ENCODE measurements at places on chromosomes 5 and 9.

GRCh38 chr5:44389823-44390143 is 563 bp upstream of the FGF10 start:
- DNase-seq: no peak

- no peak for DNase-seq
Observed at GRCh38 chr9:116913536-116913935, 226.4 kb downstream of the TRIM32 start.

DNA sequence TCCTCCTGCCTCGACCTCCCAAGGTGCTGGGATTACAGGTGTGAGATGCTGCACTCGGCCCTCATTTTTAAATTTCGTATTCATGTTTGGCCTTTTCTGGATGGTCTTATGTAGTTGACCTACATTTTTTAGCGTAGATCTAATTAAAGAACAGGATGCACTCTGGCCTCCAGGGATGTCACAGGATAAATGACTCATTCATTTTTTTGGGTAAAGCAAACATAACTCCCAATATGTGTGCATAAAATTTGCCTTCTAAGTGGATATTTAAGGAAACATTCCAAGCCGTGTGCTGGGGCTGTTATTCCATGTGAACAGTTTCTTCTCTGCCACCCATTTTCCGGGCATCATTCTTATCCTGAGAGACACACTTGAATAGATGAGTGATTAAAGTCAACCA is 501.6 kb downstream of the IRX1 start:
- no peak for DNase-seq

GRCh38 chr9:73172901-73173215 is 21.2 kb downstream of the ANXA1 start:
- DNase-seq: no peak

DNA sequence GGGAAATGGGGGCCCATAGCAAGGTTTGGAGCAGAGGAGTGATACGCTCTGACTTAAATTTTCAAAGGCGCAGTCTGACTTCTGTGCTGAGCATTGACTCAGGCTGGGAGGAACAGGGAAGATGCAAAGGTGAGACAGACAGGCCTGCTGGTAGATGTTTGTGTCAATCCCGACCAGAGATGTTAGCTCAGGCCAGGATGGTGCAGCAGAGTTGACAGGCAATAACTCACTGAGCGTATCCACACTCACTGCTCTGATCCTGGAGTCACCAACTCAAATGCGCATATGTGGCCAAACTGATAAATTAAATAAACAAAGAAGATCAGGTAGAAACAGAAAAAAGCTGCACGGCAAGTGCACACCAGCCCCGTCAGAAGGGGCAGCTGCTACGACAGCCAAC is 95.3 kb downstream of the SPOCK1 start:
- DNase-seq: no peak

- DNase-seq: no peak
Observed at GRCh38 chr5:56670916-56671315, 144.4 kb upstream of the MAP3K1 start.

- no peak for DNase-seq
Observed at GRCh38 chr5:1681955-1682354, 117.7 kb downstream of the MRPL36 start.

- no peak for DNase-seq
Observed at GRCh38 chr5:16413166-16413860, 52.3 kb downstream of the ZNF622 start.

GRCh38 chr5:132422720-132423437 is 53.4 kb downstream of the SLC22A5 start:
- DNase-seq: no peak

GRCh38 chr5:19918780-19919179 is 69.2 kb downstream of the CDH18 start:
- no peak for DNase-seq

GRCh38 chr5:128174951-128175350 is 91.4 kb downstream of the SLC12A2 start:
- DNase-seq: no peak

GRCh38 chr5:16570121-16570815 is 46.5 kb downstream of the RETREG1 start:
- no peak for DNase-seq

DNA sequence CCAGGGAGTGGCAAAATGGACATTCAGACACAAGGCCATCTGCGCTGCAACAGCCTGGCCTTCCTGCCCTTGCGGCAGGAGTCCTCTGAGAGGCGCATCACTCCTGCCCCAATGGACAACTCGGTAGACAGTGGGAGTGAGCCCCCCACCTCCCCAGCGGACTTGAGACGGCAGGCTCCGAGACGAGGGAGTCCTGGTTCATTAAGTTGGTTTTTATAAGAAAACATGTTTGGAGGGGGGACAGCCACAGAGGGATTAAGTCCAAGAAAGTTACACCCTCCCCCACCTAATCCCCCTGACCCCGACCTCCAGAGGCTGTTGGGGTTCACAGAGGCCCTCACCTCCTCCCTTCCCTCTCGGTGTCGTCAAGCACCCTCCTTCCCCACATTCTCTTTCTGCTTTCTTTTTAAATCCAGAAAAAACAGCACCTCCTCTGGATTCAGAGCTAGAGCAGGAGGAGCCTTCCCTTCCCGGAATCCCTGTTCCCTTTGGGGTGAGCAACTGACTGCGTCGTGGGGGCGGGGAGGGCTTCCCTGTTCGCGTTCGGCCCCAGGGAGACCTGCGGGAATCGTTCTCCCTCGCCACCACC is 1.8 kb upstream of the EGR1 start:
- no peak for DNase-seq

DNA sequence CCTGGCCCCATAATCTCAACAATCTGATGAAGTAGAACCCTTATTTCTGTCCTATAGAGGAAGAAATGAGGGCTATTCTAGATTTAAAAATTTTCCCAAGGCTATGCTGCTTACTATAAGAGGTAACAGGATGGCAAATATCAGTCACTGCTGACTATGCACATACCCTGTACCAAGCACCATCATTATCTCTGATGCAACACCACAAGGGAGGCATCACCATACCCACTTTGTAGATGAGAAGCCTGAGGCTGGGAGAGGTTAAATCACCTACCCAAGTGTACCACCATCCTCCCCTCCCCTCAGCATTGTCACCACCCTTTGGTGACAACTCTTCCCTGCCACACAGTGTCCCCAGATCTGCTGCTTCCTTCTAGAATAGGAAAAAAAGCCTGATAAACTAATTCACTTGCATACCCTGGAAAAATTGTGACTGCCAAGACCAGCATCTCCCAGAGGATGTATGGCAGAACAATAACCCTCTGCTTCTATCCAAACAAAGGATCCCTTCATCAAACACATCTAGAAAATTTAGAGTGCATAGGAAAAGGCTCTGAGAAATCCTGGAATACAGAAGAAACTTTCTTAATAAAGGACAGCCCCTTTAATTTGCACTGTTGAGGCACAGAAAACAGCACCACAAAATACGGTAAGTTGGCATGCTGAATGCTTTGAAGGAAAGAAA is 48.3 kb downstream of the PRRC1 start:
- no peak for DNase-seq

DNA sequence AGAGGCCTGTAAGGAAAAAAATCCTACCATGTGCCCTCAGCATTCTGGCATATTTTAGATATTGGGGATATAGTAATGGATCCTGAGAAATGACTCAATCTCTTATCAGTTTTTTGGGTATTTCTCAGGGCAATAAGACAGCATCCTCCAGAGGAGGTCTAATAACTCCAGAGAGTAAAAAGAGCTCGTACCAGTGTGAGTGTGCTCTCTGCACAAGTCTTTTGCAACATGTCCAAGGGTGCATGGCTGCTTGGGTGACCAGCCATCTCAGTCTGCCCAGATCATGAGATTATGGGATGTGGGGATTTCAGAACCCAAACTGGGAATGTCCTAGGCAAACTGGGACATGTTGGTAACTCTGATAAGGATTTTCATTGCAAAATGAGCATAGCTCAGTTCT is 15.3 kb downstream of the ASPN start:
- no peak for DNase-seq

GRCh38 chr9:93098236-93098946 is 2.4 kb downstream of the CARD19 start:
- peak; percentile 44 for DNase-seq

GRCh38 chr5:126938466-126938865 is 91.9 kb downstream of the MARCHF3 start:
- no peak for DNase-seq

DNA sequence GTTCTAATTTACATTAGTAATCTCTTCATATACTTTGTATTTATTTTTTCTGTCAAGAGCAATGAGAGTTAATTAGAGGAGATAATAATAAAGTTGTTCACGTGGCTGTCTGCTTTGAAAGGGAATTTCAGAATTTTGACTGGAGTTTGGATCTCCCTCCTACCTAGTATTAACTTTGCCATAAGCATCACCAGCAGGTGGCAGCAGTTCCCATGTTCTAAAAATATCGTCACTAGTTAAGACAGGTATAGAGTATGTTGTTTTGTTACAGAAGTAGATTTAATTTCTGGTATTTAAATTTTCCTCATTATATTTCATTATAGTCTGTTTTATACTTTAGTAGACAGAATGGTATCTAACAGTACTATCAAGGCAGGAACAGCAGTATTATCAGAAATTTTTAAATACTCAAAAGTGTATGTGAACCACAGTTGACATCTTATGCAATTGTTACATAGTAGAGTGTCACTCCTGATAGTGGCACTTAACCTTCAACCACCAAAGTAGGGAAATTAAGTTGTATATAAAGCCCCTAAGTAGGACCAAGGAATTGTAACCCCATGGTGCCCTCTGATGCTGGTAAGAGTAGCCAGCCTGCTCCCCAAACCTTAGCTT is 20.4 kb downstream of the GNPDA1 start:
- peak; percentile 63 for DNase-seq

DNA sequence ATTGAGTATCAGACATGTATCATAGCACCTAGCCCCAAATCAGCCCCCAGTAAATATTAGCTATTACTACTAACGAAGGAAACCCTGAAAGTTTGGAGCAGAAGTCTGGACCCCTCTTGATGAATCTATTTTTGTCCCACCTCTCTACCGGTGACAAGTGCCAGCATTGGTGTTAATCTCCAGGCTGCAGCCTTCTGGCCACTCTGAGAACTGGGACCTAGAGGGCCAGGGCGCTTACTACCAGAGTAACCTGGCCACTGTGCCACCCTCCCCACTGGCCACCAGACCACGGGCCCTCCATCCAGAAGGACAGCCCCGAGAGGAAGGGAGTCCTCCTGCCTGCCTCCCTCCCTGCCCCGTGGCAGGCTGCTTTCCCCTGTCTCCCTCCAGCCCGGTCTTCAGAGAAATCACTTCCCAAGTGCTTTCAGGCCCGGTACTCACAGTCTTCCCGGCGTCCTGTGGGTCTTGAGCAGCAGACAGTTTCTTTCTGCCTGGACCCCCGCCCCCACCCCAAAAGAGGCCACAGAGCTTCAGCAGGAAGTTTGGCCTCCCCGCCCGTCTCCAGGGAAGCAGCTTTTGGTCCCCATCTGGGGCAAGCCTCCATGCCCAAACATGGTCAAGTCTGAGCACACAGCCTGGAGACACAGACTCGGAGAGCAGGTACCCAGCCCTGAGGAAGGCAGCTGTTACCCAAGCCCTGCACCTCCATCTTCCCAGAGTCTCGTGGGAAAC is at the start of gene KCNMB1:
Gene KCNMB1, minus strand, starts transcription at position 550 of the 732 bp plus-strand sequence. CDS start 3,920 bp downstream, outside the sequence.
- DNase-seq: no peak

- no peak for DNase-seq
Observed at GRCh38 chr5:52947208-52947607, 41.9 kb upstream of the ITGA2 start.

DNA sequence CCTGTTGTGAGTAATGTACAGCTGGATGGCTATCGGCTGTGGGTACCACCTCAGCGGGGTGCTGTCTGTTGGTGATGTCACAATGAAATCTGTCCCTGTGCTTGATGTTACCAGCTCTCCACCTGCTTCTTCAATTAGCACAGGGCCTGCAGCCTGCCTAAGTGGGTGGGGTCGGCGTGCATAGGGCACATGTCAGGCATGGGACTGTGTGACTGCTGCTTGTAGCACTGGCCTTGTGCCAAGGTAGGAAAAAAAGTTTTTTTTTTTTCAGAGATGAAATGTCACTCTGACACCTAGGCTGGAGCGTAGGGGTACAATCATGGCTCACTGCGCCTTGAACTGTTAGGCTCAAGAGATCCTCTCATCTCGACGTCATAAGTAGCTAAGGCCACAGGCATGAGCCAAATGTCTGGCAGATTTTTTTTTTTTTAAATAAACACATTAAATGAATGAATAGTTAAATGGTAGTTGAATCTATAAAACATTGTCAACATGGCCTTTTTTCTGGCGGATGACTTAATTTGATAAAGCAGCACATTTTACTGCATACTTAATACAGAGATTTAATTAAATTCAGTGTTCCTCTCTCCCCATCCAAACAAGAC is 222.5 kb downstream of the NXNL2 start:
- no peak for DNase-seq

DNA sequence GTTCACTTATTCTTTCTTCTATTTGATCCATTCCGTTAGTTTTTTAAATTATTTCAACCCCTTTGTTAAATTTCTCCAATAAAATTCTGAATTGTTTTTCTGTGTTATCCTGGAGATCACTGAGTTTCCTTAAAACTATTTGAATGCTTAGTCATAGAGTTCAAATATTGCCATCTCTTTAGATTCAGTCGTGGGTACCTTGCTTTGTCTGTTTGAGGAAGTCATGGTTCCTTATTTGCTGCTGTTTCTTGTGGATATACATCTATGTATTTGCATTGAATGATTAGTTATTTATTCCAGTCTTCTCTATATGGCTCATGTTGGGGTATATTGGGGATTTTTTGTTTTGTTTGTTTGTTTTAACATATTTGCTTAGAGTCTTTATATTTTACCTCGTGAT is 80.6 kb downstream of the HINT1 start:
- DNase-seq: no peak

GRCh38 chr9:108434036-108434435 is 421.8 kb downstream of the ACTL7B start:
- DNase-seq: no peak

- no peak for DNase-seq
Observed at GRCh38 chr5:103346162-103346748, 87.7 kb downstream of the MACIR start.

- DNase-seq: no peak
Observed at GRCh38 chr5:10372726-10373709, 19.5 kb downstream of the MARCHF6 start.

- DNase-seq: no peak
Observed at GRCh38 chr9:86892576-86892975, 54.7 kb downstream of the GAS1 start.

DNA sequence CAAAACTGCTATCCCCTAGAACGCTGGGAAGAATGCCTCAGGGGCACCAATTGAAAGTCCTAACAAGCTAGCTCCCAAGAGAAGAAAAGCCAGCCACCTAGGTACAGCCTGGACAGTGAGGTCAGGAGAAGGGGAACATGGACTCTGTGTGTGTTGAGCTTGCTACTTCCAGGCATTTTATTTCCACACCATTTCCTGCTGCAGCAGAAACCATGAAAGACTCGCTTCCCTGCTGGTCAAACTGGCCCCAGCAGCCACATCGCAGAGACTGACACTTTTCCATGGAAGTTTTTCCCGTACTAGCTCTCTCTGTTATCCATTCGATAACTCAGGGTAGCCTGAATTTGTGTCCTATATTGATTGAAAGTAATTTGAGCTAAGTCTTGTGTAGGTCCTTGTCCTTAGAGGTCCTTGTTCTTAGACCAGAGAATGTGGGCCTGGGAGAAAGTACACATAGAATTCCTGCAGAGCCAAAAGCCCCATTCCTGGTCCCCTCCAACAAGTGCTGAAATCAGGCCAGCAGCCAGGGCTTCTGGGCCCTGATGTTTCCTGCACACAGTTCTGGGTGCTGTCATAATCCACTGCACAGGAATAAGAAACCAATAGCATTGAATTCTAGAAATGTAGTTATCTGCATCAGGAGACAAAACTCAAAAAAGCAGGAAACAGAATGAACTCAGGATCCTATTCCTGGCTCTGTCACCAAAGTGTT is 96.6 kb downstream of the BRINP1 start:
- no peak for DNase-seq
